ENCODE measurements at places on chromosomes 1 and 21. TPM values are rescaled to one million over a fixed set of nuclear protein-coding genes. Genes with fewer than 3 reads are reported as not detected.

GRCh38 chr1:228373681-228374571 lies 32.7 kb downstream of the TRIM11 start:
- no peak for DNase-seq
- no peaks in the 10 kb centered on the region for H3K36me3 ChIP-seq
- peaks cover 11% of the 10 kb centered on the region for H3K4me1 ChIP-seq
- no peak overlapping the region for H3K4me3 ChIP-seq
- no peaks in the 10 kb centered on the region for H3K27me3 ChIP-seq

Gene CYP4X1
- not detected for total RNA-seq

Gene SPRR2F
- total RNA-seq = not detected

DNA sequence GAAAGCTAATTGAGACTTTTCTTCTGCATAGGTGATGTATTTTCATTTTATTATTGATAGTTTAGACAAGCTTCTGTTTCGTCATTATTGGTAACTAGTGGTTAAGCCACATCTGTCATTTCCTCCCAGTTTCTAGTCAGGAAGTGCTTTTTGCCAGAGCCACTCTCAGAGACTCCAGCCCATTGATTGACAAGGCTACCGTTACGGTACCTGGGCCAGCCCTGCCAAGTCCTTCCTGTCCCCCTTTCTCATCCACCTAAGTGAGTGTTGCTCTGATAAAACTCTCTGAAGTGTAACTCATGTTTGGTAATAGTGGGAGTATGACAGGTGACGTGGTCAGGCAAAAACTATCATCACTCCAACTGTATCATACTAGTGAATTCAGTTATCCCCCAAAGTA lies 29.6 kb upstream of the AGL start:
- H3K4me3 ChIP-seq = no peak overlapping the region
- H3K4me1 ChIP-seq = no peaks in the 10 kb centered on the region
- H3K36me3 ChIP-seq = no peaks in the 10 kb centered on the region

DNA sequence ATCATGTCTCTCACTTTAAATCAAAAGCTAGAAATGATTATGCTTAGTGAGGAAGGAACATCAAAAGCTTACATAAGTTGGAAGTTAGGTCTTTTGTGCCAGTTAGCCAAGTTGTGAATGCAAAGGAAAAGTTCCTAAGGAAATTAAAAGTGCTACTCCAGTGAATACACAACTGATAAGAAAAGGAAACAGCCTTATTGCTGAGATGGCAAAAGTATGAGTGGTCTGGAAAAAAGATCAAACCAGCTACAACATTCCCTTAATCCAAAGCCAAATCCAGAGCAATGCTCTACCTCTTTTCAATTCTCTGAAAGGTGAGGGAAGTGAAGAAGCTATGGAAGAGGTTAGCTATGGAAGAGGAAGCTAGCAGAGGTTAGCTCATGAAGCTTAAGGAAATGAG lies 378.7 kb downstream of the KCNT2 start:
- H3K36me3 ChIP-seq = no peaks in the 10 kb centered on the region
- H3K27me3 ChIP-seq = no peaks in the 10 kb centered on the region
- no peaks in the 10 kb centered on the region for H3K4me1 ChIP-seq
- no peak overlapping the region for H3K4me3 ChIP-seq
- DNase-seq = no peak
- no peak overlapping the region for H3K27ac ChIP-seq

Gene GLMP
- 93.5 TPM for total RNA-seq

Gene DVL1
- 78.3 TPM for total RNA-seq

DNA sequence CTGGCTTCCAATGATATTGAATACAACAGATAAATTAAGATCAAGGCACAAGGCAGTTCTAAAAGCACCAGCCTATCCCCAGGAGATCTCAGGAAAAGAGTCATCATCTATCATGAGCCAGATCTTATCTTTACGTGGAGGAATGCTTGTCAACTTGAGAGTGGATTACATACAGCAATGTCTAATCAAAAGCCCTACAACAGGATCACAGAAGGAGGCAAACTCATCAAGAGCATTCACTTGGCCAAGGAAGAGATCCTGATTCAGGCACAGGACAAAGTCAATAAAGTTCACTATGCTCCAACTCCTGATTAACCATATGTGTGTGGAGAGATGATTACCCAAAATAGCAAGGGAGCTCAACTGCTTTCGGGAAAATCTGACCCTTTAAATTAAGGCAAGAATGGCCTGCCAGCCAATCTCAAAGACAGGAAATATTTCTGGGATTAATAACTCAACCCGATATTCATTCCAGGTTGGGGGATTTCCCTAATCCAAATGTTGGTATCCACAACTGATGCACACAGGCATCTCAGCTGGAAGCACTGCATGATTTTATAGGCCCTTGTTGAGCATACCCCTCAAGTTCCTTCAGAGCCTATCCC lies 33.7 kb downstream of the TBX15 start:
- no peak for DNase-seq
- no peaks in the 10 kb centered on the region for H3K36me3 ChIP-seq
- no peak overlapping the region for H3K27ac ChIP-seq
- no peaks in the 10 kb centered on the region for H3K27me3 ChIP-seq
- H3K4me1 ChIP-seq = no peaks in the 10 kb centered on the region
- no peak overlapping the region for H3K4me3 ChIP-seq
